ENCODE measurements at places on chromosomes 16 and 17.
A peak's percentile ranks its signal among the peaks of the same experiment; 100 is the strongest.

DNA sequence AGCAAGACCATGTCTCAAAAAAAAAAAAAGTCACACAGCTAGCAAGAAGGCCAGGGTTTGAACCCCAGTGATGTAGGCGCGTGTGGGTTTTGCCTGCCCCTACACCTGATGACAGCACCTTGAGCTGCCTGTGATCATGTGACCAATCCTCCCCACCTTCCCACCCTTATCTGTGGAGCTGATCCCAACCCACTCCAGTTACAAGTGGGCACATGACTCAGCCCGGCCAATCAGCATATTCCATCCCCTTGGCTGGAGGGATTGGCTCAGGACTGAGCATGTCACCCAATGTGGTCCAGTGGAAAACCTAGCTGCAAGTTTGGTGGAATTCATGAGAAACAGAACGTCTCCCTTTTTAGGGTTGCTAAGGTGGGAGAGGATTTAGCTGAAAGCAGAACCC, 6.6 kb downstream of the TMEM114 start:
- no peak for DNase-seq

GRCh38 chr17:43570518-43570928, 24.4 kb upstream of the ETV4 start:
- peak; percentile 65 for DNase-seq

GRCh38 chr17:67422897-67423296, 45.8 kb downstream of the PITPNC1 start:
- DNase-seq, result no peak

- no peak for DNase-seq
Measured at GRCh38 chr17:80643326-80644099, 98.9 kb downstream of the RPTOR start.

- DNase-seq, result no peak
Measured at GRCh38 chr17:22454070-22454999, 762.0 kb downstream of the KCNJ18 start.

- no peak for DNase-seq
Measured at GRCh38 chr17:62075308-62075815, 10.3 kb upstream of the MED13 start.

GRCh38 chr16:3161235-3162018, 26.6 kb upstream of the OR1F1 start:
- no peak for DNase-seq

DNA sequence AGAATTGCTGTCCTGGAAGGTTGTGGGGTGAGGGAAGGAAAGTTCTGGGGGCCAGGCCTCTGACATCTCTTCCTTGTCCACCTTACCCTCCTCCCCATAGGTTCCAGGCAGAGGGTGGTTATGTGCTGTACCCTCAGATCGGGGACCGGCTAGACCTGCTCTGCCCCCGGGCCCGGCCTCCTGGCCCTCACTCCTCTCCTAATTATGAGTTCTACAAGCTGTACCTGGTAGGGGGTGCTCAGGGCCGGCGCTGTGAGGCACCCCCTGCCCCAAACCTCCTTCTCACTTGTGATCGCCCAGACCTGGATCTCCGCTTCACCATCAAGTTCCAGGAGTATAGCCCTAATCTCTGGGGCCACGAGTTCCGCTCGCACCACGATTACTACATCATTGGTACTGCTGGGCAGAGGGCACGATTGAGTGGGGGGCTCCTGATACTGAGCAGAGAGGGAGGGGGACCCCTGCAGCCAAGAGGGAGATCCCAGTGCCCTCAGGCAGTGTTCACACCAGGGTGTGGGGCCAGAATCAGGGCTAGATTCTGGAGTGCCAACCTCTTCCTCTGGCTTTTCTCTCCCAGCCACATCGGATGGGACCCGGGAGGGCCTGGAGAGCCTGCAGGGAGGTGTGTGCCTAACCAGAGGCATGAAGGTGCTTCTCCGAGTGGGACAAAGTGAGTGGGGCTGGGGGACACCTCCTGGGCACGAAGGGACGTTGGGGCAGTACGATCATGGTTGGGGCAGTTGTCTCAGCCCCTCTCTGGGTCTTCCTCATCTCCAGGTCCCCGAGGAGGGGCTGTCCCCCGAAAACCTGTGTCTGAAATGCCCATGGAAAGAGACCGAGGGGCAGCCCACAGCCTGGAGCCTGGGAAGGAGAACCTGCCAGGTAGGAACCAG, 3.1 kb downstream of the EFNB3 start:
- no peak for DNase-seq

DNA sequence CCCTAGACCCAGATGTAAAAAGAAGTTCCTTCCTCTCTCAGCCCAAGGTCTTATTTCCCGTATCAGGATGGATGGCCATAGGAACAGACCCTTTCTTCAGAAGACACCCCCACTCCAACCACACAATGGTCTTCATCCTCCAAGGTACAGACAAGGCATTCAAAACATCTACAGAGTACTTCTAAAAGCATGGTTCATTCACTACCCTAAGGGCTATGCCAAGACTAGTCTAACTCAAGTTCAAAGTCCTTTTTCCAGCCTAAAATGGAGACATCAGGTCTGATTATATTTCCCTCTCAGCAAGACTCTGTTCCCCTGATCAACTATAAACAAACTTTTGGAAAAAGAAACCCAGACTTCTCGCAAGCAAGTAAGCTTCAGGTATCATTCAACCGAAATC, 388.9 kb downstream of the NPIPA8 start:
- no peak for DNase-seq

DNA sequence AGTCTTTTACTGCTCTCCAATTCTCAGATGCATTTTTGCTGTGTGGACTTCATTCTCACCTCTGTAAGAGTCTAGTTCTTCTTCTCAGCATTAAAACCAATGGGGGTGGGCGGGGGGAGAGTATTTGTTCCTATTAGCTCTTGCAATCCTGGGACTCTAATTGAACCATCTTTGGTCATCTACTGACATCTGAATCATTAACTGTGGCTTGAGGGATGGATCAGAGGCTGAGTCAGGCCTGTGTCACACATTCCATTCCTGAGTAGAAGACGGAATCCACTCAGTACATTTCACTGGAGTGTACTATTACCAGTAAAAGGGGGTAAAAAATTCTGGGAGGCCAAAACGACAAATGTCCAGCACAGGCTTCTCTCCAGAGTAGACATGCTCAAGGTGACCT, 12.8 kb upstream of the ZNF23 start:
- DNase-seq, result peak; percentile 78

- DNase-seq, result no peak
Measured at GRCh38 chr17:17943281-17943984, 28.8 kb downstream of the TOM1L2 start.

GRCh38 chr17:12566291-12566690, 99.4 kb upstream of the MYOCD start:
- no peak for DNase-seq

GRCh38 chr16:84294531-84295142, at the start of gene WFDC1:
Gene WFDC1 (plus strand): TSS chr16:84294878. CDS start chr16:84294972, 94 bp downstream.
- no peak for DNase-seq

GRCh38 chr16:47228241-47228640, 84.5 kb upstream of the NETO2 start:
- DNase-seq, result no peak

GRCh38 chr16:66616169-66616568, 11.7 kb downstream of the CMTM3 start:
- DNase-seq, result no peak

Data from HTR-8/SVneo (cell line).